KBM-7 (cell line): ENCODE measurements at places on chromosomes 4 and X.
A peak's percentile ranks its signal among the peaks of the same experiment; 100 is the strongest.

DNA sequence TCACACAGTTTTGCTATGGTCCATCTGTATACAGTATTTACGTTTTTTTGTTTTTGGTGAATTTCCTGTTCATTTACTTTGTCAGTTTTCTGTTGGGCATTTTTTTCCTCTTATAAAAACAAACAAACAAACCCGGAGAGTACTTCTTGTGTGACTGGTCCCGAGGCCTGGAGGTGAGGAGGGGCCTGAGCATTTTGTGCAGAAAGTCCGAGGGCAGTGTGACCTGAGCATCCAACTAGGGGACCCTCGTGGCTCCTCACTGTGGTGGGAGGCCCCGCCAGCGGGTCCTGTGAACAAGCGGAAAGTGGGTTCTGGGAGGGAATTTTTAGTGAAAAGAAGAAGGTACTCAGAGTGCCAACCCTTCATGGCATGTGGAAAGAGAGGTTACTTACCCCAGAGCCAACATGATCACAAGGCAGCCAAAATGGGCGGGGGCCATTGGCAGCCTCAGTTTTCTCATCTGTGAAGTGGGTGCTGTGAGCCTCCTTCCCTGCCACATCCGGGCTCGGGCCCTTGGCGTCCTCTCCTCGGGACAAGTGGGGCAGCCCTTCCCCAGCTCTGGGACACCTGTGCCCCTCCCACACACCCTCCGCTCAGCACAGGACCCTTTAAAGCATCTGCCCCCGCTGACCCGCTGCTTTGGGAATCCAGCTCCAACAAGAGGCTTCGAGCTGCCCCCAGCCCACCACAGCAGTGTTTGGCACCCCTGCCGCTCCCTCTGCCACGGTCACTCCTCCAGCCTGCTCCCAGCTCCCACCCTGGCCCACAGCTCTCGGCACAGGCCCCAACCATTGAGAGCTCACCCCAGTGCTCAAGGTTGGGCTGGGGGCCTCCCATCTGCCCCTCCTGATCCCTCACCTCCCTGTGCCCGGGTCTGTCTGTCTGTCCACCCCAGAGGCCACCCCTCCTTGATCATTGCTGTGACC lies 22.8 kb upstream of the GPR78 start:
- no peak for DNase-seq

- DNase-seq = no peak
Observed at GRCh38 chrX:118108304-118108703, 8.3 kb downstream of the KLHL13 start.

DNA sequence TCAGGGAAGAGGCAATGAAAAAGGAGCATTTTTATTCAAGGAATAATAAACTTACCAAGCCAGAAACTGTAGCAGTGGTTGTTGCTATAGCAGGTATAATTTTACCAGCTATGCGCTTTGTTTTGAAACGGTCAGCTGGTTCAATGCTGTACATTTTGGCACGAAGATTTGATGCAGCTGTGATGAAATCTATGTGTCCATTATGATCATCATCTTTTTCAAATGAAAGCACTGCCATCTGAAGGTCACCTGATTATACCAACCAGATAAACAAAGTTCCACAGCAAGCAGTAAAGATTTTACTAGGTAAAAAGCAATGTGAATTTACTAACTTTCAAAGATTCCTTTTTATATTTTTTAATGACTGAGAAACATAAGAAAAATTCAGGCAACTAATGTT lies 66.4 kb downstream of the STAP1 start:
- DNase-seq = no peak

GRCh38 chr4:176270669-176271068 lies 1.6 kb upstream of the ASB5 start:
- no peak for DNase-seq

- no peak for DNase-seq
Observed at GRCh38 chr4:127469542-127469941, 163.2 kb upstream of the INTU start.

DNA sequence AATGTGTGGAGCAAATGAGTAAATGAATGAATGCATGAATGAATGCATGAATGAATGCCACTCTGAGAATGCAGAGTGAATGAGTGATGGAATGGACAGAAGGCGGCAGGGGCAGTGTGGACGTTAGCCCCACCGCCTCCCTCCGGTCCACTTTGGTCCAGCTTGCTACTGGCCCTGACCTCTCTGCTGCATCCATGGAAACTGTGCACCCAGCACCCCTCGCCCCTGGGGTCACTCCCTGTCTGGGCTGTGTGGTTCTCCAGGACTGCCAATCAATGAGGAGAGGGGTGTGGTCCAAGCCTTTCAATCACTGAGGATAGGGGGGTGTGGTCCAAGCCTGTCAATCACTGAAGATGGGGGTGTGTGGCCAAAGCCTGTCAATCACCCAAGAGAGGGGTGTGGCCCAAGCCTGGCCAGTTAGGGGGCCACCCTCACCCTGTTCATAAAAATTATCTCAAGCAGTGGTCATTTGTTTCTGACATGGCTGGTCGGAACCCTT lies 39.2 kb upstream of the ASMTL start:
- peak; percentile 81 for DNase-seq
